Daoy (cell line): ENCODE measurements at places on chromosomes 4 and X. TPM values are rescaled to one million over a fixed set of nuclear protein-coding genes. Genes with fewer than 3 reads are reported as not detected.

RRAGB gene
- total RNA-seq: 5.2 and 5.4 TPM in 2 replicates

PAGE4 gene
- total RNA-seq: not detected in 2 replicates

NUP54 gene
- 31.8 and 40.7 TPM in 2 replicates for total RNA-seq

ERCC6L gene
- total RNA-seq: 11.1 and 11.8 TPM in 2 replicates

DUSP21 gene
- total RNA-seq: not detected in 2 replicates

IL13RA2 gene
- 70.3 and 79.4 TPM in 2 replicates for total RNA-seq

TADA2B gene
- 7.3 and 9.6 TPM in 2 replicates for total RNA-seq

TBC1D8B gene
- 1.7 and 4.8 TPM in 2 replicates for total RNA-seq

GLRB gene
- 2.9 and 5.0 TPM in 2 replicates for total RNA-seq

TMPRSS11D gene
- total RNA-seq: not detected in 2 replicates

AFP gene
- total RNA-seq: 0.91 TPM in 1 of 2 replicates, not detected in the other

UNC5C gene
- not detected in 2 replicates for total RNA-seq

CORIN gene
- total RNA-seq: not detected in 2 replicates

CACNA1F gene
- not detected in 2 replicates for total RNA-seq

MID1 gene
- total RNA-seq: 25.7 and 33.2 TPM in 2 replicates

MECP2 gene
- total RNA-seq: 12.1 and 14.2 TPM in 2 replicates

MXRA5 gene
- 0.21 and 0.51 TPM in 2 replicates for total RNA-seq

- no peak for DNase-seq
Observed at GRCh38 chr4:36138220-36138619, 106.1 kb downstream of the ARAP2 start.

GRCh38 chr4:168787801-168788595, 222.1 kb downstream of the CBR4 start:
- no peak for DNase-seq

GRCh38 chr4:113996599-113997177, 17.2 kb upstream of the ARSJ start:
- peak; percentile 67 for DNase-seq

- no peak for DNase-seq
Observed at GRCh38 chr4:80049813-80050534, 23.1 kb downstream of the ANTXR2 start.

DNA sequence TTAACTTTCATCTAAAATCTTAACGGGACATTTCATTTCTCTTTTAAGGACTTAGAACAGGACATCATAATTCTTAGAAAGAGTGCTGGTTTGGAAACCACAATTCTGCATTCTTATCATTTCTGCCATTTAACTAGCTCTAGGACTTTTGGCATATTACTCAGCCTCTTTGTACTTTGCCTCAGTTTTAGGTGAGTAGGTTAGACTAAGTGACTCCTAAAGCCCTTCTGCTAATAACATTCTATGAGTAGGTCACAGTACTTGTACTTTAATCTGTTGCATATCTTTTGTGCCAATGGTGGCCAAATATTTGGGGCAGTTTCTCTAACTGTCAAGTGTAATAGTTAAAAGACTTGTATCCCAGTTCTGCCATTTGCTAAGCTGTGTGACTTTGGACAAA, 115.4 kb upstream of the NUDT6 start:
- no peak for DNase-seq

- peak; percentile 0 for DNase-seq
Observed at GRCh38 chr4:98199247-98199646, 56.0 kb upstream of the STPG2 start.

DNA sequence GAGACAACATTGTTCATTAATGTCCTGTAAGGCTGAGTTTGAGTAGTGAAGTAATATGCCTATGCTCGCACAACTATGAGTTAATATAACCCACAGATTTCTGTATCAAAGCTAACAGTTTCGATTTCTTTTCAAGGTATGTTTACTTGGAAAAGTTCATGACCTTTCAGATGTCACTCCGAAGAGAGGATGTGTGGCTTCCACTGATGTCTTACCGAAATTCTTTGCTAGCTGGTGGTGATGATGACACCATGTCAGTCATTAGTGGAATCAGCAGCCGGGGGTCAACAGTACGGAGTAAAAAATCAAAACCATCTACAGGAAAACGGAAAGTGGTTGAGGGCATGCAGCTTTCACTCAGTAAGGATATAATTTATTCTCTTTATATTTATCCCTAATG, 124.9 kb downstream of the STAG2 start:
- DNase-seq: no peak

DNA sequence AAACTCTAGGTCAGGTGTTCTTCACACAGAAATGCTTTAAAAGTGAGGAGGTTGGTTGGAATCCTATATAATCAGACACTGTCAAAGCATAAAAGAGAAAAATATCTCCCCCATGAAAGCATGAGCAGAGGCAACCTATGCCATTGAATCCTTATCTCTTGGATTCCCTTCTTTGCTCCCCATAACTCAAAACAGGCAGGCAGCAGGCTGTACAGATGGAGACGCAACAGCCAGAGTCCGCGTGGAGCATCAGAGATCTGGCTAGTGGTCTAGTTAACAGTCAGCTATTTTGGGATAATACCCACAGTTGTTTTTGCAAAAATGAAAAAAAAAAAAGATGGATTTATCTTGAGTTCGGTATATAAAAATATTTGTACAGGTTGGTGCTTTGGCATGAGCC, 490.0 kb upstream of the TENM3 start:
- DNase-seq: no peak

GRCh38 chrX:153642051-153642654, 4.8 kb upstream of the DUSP9 start:
- peak; percentile 13 for DNase-seq

DNA sequence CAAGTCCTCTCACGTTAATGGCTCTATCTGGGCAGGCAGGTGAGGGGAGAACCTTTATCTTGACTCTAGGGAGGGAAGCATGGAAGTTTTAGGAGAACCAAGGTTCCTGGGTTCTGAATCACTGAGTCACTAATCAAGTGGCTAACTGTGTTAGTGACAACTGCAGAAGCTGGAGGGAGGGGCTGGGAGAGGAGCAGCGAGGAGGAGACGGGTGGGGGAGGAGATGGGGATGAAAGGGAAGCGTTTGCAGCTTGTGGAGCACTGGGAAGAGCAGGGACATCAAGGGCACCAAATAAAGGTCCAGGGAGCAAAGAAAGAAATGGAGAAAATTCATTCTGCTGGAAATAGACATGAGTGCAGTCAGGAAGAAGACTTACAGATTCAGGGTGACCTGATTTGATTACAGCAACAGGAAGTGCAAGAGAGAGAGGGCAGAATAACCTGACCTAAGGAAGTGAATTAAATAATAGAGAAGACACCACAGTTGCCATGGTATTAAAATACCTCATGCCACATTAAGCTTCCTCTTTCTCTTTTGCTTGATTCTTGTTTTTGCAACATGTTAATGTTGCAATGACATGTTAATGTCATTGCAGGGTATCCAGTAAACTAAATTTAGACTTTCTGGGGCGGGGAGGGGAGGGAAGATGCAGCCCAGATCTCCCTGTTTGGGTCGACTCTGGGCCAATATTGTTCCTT, 4.5 kb upstream of the SETD7 start:
- no peak for DNase-seq

DNA sequence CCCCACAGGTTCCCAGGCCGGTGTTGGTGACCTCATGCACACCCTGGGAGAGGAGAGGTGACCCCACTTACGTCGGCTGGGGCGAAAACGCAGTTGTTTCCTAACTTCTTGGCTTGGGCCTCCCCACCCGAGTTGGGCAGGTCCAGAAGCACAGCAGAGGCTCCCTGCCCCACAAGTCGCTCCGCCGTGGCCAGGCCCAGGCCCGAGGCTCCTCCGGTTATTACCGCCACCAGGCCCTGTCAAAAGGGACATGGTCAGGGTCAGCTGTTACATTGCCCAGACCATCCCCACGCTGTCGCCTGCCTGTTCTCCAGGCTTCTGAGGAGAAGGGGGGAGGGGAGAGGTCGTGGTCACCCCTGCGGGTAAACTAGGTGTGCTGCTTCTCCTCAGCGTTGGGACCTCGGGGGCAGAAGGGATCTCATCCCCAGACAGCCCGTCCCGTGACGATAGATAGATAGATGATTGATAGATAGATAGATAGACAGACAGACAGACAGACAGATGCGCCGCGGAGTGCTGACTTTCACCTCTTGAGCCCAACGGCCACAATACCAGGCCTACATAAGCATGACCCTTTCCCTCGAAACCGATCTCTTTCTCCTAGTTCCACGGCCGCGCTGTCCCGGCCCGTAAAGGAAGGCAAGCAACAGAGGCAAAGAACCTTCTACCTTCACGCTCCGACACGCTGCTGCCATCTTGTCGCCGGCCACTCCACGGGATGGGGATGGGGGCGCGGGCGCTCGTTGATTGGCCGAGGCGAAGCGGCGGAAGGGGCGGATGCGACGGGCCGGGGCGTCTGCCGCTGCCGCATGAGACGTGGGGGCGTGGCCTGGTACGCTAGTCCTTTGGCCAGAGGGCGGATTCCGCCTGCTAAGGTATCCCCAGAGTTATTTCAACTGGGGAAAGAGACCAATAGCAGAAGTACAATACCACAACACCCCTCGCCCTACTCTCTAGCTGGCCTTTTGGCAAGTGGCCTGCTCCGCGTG, at the start of gene HSD17B10:
HSD17B10 (minus strand) TSS at position 720 of the 989 bp plus-strand sequence; CDS start at position 695, 25 bp downstream.
- DNase-seq: peak; percentile 91

DNA sequence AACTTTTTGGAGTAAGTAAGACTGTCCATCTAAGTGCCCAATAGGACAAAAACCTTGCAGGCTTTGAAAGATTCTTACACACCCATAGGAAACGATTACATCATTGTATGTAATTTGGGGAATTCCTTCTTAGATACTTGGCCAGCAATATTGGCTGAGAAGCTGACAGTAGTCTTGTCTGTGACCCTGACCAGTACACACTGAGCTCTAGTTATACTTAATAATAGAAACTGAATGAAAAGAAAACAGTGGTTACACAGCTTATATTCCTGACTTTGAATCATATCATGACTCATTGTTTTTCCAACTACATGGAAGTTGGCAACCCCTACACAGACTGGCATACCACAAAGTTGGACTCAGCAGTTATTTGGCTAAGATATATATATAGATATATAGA, 7.1 kb upstream of the TLR2 start:
- peak; percentile 69 for DNase-seq

- DNase-seq: no peak
Observed at GRCh38 chr4:183437452-183437851, 7.0 kb upstream of the CDKN2AIP start.

DNA sequence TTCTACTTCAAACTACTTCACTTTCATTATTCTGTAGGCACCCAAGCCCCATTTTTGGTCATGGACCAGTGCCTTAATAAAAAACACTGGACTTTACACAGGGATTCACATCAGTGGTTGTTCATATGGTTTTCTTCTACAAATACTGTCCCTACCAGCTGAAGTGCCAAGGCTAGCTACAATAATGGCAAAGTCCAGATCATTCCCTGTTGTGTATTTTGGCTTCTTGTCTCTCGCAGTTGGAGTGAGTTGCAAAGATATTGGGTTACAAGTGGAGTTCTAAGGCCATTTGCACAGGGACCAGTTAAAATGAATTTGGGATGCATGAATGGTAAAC, 16.7 kb upstream of the ANKRD17 start:
- DNase-seq: no peak

DNA sequence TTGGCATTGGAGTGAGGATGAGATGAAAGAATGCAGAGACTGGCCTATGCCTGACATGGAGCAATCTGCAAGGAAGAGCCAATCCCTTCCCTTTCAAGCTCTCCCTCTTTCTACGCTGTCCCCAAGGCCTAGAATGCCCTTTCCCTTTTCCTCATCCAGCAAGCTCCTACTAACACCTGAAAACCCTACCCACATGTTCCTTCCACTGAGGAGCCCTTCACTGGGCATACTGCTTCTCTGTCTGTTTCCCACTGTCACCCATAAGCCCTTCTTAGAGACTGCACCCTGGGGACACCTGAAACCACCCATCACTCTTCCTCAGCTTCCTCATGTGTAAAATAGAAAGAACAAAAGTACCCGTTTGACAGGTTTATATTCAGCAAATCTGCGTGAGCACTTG, 249.6 kb upstream of the PSAPL1 start:
- no peak for DNase-seq

- no peak for DNase-seq
Observed at GRCh38 chrX:29587107-29587506, 628.3 kb upstream of the MAGEB2 start.

GRCh38 chr4:83139514-83140156, 25.1 kb upstream of the PLAC8 start:
- no peak for DNase-seq

GRCh38 chrX:75301060-75301459, 27.2 kb downstream of the UPRT start:
- DNase-seq: no peak

- DNase-seq: no peak
Observed at GRCh38 chrX:101078716-101079598, at the start of gene TMEM35A. Gene TMEM35A (plus strand): TSS chrX:101078879. CDS start chrX:101079003, 124 bp downstream.

- no peak for DNase-seq
Observed at GRCh38 chr4:161920304-161921052, 243.3 kb downstream of the FSTL5 start.

- DNase-seq: no peak
Observed at GRCh38 chrX:63765712-63766111, 19.3 kb downstream of the ARHGEF9 start.

GRCh38 chrX:40108959-40109287, 11.2 kb upstream of the BCOR start:
- DNase-seq: peak; percentile 86

DNA sequence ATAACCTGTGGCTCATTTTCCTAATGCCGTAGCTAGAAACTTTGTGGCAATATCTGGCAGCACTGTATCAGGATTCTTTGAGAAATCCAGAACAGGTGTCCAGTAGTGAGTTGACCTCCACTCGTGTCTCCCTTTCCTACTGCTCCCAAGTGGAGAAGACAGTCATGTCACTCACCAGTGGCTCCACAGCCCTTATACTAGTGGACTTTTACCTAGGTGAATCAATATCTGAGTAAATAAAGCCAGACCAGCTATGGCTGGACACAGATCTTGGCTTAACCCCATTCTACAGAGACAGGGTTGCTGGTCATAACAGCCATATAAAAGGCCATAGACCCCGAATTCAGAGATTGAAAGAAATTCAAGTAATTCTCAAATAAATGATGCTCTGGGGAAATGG, 46.5 kb upstream of the SHROOM4 start:
- no peak for DNase-seq

- DNase-seq: no peak
Observed at GRCh38 chr4:31807036-31807435, 1086.9 kb downstream of the PCDH7 start.

DNA sequence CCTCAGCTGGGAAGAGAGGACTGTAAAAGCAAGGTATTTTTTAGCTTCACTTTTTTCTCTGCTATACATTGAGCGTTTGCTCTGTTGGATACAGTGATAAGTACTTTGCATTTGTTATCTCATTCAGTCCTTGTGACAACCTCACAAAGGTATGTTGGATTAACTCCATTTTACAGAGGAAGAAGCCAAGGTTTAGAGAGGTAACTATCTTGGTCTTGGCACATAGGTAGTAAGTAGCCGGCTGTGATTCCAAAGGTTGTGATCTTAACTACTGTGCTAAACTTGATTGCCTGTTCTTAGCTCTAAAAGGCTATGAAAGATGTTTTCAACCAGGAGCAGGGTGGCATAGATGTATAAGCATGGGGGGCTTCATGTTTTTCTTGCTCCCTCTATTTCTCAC, 134.4 kb downstream of the POLA1 start:
- no peak for DNase-seq

DNA sequence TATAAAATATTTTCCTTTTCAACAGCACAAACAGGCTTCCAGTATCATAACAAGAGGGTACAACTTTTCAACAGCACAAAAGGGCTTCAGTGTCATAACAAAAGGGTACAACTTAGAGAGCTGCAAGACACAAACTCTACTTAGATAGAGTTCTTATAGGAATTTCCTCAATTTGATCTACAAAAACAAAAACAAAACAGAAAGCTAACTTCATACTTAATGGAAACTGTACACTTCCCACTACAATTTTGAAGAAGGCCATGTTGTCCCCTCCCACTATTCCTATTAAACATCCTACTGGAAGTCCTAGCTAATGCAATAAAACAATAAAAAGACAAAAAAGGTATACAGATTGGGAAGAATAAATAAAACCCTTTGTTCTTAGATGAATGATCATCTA, 96.7 kb downstream of the CENPC start:
- DNase-seq: no peak
